ENCODE measurements at places on chromosomes 4 and X.

GRCh38 chr4:183328832-183329231 is 6.6 kb upstream of the CLDN24 start:
- no peak for DNase-seq

DNA sequence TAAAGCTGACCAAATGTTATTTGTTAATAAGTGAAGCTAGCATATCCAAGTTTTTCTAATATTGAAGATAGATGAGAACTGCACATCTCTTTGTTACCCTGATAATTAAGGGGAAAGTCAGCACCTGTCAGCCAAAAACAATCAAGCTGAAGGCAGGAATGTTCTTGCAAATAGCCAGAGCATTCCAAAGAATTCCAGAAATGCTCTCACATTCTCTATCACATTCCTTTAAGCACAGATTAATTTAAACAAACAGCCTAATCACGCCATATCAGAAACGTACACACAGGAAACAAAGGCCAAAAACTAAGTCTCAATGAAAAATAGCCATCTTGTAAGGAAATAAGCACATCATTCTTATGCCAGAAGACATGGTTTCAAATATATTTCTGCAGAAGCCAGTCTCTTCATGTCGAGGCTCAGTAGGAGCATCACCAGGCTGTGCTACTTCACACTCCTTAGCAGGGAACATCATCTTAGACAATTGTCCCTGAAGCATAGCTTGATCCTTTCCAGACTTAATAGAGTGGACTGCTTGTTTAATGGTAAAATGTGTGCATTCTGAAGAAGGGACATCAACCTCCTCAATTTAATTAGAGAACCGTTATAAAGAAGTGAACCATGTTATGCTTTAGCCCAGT is 252.9 kb upstream of the TTC29 start:
- DNase-seq = no peak

DNA sequence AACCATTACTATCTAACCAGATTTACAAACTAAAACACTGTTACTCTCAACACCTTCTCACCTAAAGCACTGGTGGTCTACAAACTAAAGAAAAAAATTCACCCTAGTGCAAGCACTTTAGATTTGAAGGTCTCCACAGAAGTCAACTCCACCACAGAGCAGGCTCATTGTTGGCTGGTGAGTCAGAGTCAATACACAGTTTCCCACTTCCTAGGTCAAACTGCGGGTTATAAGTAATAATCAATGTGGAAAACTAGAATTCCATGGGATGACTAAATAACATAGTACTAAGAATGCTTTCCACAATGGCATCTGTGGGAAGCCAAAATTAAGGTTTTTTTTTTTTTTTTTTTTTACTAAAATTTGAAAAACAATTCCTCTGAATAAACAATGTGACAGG is 191.8 kb downstream of the PDGFC start:
- no peak for DNase-seq

DNA sequence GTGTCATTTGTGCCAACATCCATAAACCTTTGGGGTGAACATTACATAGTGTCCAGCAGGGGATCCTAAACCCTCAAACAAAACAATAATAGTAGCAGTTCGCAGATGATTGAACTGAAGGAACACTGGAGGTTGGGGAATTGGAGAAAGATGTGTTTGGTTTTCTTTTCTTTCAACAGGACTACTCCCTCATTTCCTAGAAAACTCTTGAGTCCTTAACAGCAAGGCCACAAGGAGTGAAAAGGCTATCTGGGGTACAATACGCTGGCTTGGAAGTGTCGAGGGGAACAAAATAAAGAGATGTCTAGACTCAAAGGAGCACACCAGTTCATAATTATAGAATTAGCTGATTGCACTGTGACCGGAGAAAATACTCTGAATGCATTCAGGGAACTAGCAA is 72.1 kb downstream of the IDS start:
- DNase-seq = no peak

DNA sequence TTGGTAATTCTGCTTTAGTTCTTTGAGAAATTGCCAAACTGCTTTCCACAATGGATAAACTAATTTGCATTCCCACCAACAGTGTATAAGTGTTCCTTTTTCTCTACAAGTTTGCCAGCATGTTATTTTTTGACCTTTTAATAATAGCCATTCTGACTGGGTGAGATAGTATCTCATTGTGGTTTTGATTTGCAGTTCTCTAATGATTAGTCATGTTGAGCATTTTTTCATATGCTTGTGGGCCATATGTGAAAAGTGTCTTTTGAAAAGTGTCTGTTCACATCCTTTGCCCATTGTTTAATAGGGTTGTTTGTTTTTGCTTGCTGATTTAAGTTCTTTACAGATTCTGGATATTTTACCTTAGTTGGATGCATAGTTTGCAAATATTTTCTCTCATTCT is 25.9 kb downstream of the ENPEP start:
- no peak for DNase-seq

DNA sequence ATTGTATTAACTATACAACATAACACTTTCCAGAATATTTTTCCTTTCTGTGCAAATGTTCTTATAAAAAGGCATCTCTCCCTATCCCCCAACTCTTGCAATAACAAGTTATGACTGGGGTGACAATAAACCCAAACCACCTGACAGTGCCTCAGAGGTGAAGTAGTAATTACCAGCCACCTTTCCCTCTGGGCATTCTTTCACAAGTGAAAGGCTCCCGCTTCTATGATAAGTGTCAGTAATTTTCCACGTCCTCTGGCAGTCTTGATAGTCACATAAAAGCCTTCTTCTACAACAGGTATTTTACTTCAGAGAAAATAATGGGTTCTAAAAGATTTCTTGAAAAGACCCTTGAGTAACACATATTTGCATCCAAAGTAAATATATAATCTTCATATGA is 82.7 kb downstream of the MANBA start:
- DNase-seq = no peak

GRCh38 chr4:78310007-78310739 is 241.4 kb upstream of the ANXA3 start:
- no peak for DNase-seq

- DNase-seq = no peak
These were observed 57.1 kb downstream of the PDLIM5 start for GRCh38 chr4:94508806-94509205.

DNA sequence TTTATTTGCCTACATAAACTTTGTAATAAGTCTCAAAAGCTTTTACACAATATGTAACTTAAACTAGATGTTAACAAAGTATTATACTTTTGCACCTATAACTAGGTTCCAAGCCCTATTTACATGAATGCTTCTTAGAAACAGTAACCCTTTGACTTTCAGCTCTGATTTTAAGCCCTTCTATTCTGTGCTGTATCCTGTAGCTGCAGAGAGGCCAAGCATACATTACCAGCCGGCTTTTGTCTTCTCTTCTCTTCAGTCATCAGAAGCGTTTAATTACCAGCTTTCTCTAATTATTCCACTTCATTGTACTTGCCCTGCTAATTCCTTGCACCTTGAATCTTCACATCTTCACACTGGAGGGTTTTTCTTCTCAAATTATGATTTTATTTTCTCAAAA is 403.1 kb downstream of the PDGFC start:
- DNase-seq = no peak

All from NCI-H446 (cell line).